ENCODE measurements at places on chromosomes 7 and 10.

DNA sequence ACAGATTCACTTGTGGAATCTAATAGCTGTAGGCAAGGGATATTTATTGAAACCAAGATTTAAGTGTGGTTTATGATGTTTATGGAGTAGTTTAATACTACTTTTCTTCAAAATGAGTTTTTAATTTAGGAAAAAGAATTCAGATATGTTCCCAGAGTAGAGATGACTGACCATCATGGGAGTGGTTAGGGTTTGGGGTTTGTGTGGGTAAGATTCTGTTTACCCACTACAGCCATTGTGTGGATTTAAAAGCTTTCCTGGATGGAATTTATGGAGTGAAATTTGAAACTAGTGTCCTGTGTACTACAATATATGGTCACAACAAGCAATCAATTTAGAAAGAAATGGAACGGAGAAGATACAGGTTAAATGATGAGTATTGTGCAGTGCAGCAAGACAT lies 453.5 kb downstream of the AUTS2 start:
- no peak for DNase-seq

DNA sequence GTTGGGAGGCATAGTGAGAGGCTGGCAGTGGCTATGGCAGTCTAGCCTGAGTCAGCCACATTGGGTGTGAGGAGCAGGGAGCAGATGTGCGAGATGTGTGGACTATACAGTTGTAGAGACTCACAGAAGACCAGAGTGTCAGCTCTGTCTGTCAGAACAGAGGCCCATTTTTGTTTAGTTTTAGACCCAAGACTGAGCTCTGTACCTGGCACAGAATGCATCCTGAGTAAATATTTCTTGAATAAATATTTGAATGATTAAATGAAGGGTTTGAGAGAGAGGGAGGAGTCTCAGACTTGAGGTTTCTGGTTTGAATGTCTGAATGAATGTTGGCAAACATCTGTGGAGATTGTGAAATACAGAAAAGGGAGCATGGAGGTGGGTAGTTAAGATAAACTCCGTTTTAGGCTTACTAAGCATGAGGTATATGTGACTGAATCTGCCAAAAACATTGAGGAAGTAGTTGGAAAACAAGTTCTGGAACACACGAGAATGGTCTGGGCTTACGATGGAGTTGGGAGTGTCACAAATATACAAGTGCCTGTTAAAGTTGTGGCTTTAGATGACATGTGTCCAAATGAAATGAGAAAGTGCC lies 3.6 kb downstream of the SEC23IP start:
- DNase-seq, result no peak

- DNase-seq, result peak; percentile 42
Observed at GRCh38 chr7:94888551-94888950, 18.8 kb upstream of the PPP1R9A start.

GRCh38 chr10:2836921-2837662 lies 230.3 kb upstream of the PFKP start:
- no peak for DNase-seq

- DNase-seq, result no peak
Observed at GRCh38 chr7:127961786-127962453, 69.3 kb downstream of the LRRC4 start.

GRCh38 chr10:28425422-28425821 lies 107.5 kb upstream of the WAC start:
- DNase-seq, result no peak

- no peak for DNase-seq
Observed at GRCh38 chr7:100128637-100128963, 1.8 kb downstream of the MBLAC1 start.

- DNase-seq, result no peak
Observed at GRCh38 chr10:33478675-33479125, 144.2 kb upstream of the NRP1 start.

DNA sequence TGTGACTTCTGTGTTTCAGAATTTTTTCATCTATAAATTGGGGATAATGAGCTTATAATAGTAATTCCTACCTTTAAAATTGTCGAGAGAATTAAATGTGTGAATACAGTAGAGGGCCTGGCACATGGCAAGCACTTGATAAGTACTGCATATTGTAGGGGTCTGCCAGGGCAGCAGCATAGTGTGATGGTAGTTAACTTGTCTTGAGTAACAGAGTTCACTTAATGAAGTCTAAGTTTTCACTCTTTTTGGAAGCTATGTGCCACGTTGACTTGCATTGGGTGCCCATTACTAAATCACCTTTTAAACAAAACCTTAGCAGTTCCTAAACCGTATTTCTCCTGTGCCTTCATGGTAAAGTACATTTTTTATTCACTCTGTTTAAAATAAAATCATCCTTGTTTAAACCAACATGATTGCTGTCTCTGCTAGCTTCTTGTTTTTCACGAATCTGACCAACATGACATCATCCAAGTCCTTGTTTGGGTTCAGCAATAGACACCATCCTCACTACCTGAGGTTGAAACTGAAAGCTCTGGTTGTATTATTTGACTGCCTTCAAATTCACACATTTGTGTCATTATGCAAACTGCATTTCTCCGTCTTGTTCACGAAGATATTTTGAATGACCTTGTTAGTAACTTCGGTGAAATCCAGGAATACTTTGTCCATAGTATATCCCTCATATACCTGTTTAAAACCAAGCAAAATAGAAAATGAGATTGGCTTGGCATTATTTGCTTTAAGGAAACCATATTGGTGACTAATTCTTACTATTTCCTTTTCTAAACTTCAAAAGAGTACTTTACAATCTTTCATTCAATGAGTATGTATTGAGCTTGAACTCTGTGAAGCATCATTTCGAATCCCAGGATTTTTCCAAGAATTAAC lies 340.2 kb downstream of the SUGCT start:
- no peak for DNase-seq

- DNase-seq, result no peak
Observed at GRCh38 chr10:114749510-114749909, 72.1 kb upstream of the FHIP2A start.

DNA sequence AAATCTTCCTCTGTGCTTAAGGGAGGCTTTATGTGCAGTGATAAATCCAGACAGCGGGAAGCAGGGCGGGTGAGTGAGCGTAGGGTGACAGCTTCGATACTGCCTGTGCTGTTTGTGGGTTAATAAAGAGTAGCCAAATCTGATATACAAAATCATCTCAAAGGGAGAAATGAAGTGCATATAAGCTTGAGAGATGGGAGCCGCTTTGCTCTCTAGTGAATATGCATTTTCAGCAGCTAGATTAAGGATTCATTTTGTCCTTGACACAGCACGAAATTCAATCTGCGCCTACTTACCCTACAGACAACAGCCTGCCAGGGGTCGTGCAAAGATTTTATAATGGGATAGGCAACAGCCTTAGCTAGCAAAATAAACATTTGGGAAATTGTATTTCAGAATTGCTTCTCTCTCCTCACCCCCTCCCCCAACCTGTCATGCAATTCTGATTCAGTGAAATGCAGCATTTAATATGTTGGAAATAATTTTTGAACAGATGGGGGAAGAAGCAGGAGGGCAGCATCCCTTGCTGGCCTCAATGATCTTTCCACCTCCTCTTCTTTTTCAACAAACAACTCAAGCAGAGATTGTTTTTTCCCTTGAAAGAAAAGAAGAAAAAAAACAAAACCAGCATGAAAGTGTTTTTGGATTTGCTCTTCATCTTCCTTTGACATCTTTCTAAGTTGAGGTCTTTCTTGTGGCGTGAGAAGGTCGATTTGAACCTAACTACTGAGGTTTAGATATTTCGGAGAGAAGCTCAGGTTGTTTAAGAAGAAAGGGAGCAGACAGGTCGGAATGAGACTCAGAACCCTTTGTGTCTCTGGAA lies 117.9 kb downstream of the AOAH start:
- no peak for DNase-seq

- DNase-seq, result no peak
Observed at GRCh38 chr7:130490888-130491804, 739 bp upstream of the MEST start.

DNA sequence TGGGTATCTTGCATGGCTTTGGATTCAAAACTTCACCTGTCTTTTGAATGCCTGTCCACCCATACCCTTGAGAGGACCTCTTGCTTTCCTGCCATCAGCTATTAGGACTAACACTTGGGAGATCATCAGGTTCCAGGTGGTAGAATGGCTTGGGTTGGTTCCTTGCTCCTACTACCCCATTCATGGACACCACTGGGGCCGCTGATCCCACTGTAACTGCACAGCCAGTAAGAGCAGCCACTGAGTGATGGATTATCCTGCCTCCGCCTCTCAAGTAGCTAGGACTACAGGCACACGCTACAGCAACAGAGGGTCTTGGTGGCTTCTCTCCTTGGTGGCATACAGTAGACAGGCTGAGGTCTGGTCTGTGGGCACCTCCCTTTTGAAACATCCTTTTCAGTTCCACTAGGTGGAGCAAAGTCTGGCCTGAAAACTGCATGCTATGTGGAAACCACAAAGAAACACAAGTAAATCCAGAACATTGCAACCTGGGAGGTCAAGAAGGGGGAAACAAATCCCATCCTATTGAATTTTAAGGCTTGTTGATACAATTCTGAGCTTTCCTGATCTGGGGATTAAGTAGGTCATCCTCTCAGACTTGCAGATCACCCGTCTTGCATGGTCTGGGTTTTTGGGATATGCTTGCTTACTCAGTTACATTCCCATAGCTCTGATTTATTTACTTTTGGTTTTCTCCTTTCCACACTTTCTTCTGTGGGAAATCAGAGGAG lies 9.4 kb downstream of the WBP1L start:
- DNase-seq, result no peak

DNA sequence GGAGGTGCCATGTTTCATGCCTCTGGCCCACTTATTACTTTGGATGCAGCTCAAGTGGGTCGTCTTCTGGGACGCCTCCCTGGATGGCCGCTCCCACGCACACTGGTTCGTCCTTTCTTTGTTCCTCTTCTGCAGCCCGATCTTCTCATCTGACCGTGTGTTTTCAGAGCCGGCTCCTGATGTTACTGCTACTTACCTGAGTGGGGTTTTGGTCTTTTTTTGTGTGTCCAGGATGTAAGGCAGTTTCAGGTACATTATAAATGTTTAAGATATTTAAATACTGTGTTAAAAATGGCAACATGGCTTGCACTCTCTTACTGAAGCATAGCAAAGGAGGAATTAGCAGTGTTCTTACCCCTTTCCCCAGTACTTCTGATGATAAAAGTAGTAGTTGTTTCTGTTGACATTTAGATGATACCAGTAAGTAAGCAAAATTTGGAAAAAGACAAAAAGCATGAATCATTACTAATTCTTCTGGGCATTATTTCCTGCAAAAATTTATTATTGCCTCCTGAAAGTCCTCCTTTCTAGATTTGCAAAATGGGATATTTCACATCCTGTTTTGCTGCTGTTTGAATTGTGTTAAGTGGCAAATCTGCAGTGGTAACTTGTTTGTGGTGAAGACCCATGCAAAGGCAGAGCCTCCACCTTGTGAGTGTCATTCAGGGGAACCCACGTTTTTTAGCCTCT lies 59.4 kb downstream of the SHH start:
- DNase-seq, result no peak

DNA sequence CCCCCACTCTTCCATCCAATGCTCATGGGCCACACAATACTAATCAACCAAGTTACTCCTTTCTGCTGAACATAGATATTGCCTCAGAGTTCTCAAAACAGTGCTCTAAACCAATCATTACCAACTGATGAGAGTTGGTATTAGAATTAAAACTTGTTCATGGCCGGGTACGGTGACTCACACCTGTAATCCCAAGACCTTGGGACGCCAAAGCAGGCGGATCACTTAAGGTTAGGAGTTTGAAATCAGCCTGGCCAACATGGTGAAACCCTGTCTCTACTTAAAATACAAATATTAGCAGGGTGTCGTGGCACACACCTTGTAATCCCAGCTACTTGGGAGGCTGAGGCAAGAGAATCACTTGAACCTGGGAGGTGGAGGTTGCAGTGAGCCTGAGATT lies 8.2 kb downstream of the TM9SF3 start:
- no peak for DNase-seq

- DNase-seq, result no peak
Observed at GRCh38 chr7:55534262-55534915, 37.9 kb downstream of the VOPP1 start.

- peak; percentile 18 for DNase-seq
Observed at GRCh38 chr10:70272925-70273316, 10.9 kb downstream of the NPFFR1 start.

DNA sequence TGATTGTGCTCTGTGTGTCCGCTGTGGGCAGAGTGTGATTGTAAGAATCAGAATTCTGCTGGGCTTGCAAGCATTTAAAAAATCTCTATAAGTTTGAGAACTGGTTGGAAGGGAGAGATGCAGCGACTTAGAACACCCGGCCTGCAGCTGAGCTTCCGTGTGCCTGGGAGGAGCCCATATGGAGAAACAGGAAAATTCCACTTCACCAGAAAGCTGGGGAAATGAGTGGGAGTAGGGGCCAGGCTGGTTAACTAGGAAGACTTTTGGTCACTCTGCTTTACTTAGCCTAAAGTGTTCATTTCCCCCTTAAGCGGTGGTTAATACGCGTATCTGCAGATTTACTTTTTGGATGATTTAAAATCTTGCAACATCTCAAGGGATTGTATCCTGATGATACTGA lies 72.2 kb downstream of the TCF7L2 start:
- DNase-seq, result no peak

Data from glomerular endothelial cell (primary cell).